ENCODE measurements at places on chromosomes 7 and 10.

- DNase-seq, result no peak
Observed at GRCh38 chr10:107899075-107899474, 734.6 kb upstream of the SORCS1 start.

- DNase-seq, result peak; percentile 74
Observed at GRCh38 chr7:11228515-11228914, 254.8 kb downstream of the PHF14 start.

GRCh38 chr7:132614428-132615318, 38.4 kb upstream of the PLXNA4 start:
- DNase-seq, result no peak

- no peak for DNase-seq
Observed at GRCh38 chr7:142642316-142642715, 107.0 kb upstream of the PRSS1 start.

DNA sequence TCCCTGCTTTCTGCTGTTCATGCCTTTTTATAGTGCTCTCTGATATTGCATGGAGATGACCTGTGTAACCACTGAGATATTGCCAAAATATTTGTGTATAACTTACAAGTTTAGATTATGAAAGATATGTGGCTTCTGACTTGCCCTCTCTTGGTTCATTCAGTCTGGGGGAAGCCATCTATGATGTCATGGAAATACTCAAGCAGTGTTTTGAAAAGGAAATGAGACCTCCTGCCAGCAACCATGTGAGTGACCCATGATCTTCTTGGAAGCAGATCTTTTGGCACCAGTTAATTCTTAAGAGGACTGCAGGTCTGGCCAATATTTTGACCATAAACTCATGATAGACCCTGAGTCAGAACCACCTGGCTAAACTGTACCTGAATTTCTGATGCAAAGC, 183.0 kb downstream of the THSD7A start:
- DNase-seq, result no peak

GRCh38 chr10:60955957-60956425, 12.0 kb upstream of the RHOBTB1 start:
- DNase-seq, result no peak

DNA sequence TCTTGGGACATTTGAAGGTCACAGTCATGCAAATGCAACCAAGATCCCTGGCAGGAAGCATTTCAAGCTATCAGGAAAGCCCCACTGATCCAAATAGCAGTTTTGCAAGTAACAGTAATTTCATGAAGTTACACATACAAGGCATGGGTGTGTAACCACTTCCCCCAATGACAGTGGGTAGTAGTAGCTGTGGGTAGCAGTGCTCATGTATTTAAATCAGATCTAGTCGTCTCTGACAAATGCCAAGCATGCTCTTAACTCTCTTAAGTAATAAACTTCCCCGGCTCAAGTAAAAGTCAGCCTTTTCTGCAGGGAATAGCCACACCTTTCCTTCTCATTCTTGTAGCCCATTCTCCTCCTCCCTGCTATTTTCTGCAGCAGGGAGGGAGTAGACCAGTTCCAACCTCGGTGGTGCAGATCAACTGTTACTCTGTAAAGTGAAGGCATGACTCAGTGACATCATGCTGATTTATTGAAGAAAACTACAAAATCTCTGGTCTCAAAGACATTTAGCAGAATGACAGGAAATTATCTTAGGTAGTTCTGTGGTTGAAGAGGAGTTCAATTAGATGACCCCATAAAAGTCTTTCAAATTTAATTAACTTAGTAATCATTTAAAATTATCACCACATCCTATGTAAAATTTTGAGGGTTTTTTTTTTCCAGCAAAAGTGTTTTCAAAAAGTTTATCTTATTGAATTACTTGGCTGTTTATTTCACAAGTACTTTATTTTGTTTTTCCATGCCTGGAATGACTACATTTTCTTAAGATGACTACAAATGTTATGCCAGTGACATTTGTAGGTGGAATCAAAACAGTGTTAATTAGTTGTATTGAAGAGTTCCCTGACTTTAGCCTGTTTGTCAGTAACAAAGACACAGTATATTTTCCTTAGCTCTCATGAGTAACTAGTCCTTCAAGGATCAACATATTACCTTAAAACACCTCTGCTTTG, 568.3 kb downstream of the INHBA start:
- no peak for DNase-seq

GRCh38 chr7:74355091-74355490, 65.9 kb downstream of the CLIP2 start:
- no peak for DNase-seq

- DNase-seq, result no peak
Observed at GRCh38 chr7:78080241-78080640, 281.7 kb downstream of the PHTF2 start.

GRCh38 chr10:124450783-124451057, 885 bp upstream of the NKX1-2 start:
- no peak for DNase-seq

GRCh38 chr7:88789480-88790064, 6.0 kb downstream of the TEX47 start:
- peak; percentile 38 for DNase-seq

DNA sequence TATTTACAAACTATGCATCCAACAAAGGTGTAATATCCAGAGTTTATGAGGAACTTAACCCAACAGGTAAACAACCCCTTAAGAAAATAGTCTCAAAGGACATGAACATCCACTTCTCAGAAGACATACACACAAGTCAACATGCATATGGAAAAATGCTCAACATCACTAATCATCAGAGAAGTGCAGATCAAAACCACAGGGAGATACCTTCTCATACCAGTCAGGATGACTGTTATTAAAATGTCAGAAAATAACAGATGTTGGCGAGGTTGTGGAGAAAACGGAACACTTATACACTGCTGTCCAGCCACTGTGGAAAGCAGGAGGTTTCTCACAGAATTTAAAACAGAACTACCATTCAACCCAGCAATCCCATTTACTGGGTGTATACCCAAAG, 84.0 kb downstream of the ADD3 start:
- DNase-seq, result no peak

- no peak for DNase-seq
Observed at GRCh38 chr10:44309939-44310761, 74.7 kb downstream of the CXCL12 start.

- DNase-seq, result no peak
Observed at GRCh38 chr7:46754140-46754720, 827.7 kb downstream of the TNS3 start.

DNA sequence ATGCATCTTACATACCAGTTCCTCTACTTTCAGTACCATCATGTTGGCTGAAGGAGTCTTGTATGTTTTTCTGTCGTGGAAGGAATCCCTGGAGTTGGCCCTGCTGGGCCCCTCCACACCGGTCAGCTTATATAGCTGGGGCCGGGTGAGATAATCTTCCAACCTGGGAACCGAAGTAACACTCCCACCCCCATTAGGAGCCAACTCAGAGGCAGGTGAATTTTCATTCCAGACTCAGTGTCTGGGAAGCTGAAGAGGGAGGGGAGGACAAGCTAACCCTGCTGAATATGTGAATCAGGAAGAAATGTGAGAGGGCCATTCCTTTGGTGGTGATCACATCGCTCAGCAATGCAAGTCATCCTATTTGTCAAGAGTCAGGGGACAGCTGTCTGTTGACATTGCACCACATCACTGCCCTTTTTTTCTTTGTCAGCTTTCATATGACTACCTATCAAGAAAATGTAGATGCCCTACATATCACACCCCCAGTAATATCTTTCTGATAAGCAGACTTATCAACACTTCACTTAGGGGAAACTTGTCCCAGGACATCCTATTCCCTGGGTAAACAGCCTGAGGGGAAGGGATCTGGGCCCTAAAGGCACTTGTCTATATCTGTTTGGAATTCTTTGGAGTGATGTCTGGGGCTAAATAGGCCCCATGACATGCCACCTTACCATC, at the start of gene ANKRD1:
TSS of gene ANKRD1 (minus strand) at position 102 of the 681 bp plus-strand sequence. CDS start at position 42, 60 bp downstream.
- DNase-seq, result no peak

DNA sequence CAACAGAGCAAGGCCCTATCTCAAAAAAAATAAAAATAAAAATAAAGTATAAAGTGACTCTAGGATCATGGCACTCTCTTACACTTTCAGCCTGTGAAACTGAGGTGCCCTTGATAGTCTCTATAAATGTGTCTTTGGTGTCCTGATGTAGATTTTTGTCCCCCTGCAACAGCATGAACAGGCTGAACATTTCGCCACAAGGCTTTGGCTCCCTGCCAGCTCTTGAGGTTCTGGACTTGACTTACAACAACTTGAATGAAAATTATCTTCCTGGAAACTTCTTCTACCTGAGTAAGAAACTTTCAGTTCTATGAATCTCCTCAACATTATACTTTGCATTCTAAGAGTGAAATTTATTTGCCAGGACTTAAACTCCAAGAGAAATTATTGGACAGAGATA, 48.1 kb upstream of the BMS1 start:
- no peak for DNase-seq

- DNase-seq, result no peak
Observed at GRCh38 chr7:151129960-151130591, 37.4 kb downstream of the GBX1 start.

- DNase-seq, result no peak
Observed at GRCh38 chr10:127392351-127393235, 156.5 kb upstream of the NPS start.

- DNase-seq, result no peak
Observed at GRCh38 chr10:106508950-106509349, 655.6 kb downstream of the SORCS1 start.

DNA sequence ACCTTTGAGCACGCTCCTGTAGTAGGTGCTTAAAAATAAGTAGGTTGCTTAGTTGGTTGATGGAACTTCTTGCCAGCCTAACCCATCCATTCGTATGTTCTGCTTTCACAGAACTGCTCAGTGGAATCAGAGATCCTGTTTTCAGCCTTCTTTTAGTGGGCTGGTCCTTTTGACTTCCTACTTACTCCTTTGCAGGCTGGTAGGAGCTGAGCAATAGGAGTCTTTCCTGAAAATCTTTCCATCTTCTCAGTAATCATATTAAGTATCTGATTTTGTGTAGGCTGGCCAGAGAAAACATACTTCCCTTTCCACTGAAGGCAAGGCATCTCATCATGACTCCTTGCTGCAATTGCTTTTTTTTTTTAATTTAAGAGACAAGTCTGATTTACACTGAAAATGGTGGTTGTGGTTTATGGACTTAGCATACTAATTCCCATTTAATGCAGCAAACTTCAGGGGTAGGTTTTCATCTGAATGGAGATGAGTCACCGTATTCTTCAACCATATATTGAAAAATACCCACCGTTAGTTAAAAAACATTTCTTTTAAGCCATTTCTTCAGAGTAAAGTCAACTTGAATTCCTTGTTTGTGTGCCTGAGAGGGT, 208.0 kb downstream of the ZNF365 start:
- no peak for DNase-seq

DNA sequence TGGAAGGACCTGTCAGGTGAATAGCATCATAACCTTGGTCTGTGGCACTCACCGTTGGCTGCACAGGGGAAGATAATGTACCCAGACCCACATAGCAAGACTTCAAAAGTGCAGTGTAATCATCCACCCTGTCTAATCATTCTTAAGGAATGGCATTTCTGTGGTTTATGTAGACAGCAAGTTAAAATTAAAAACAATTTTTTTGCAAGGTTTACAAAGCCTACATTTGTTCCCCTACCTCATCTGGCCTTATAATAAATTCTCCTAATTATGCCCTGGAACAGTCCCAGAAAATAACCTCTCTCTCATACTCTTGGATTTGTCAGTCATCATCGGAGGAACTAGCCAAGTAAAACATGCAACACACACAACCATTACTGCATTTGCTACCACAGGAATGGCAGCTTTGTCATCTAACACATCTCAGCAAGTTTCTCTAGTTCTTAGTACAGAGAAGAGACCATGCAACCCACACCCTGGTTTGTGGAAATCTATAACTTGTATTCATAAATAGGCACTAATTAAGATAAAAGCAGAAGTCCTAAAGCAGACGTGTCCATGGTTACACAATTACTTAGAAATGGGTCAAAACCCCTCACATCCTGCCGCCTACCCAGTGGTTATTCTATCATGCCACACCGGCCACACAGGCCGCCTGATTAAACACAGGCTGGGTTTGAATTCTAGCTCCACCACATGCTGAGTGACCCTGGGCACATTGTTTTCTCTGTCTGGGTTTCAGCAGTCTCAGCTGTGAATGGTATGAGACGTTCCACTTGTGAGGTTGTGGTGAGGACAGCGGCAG, 19.1 kb downstream of the ABLIM1 start:
- DNase-seq, result no peak

DNA sequence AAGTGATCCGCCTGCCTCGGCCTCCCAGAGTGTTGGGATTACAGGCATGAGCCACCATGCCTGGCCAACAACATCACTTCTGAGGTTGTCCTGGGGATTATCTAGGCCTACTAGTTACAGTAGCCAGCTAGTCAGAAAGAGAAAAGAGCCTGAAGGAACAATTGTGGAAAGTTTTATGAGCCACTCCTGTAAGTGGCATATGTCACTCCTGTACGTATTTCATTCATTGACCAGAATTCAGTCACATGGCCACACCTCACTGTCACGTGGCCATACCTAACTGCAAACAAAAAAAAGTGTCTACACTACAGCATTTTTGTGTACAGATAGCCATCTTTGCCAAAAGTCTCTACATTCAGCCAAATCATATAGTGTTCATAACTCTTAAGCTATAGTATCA, 85.7 kb downstream of the ANKIB1 start:
- DNase-seq, result no peak

DNA sequence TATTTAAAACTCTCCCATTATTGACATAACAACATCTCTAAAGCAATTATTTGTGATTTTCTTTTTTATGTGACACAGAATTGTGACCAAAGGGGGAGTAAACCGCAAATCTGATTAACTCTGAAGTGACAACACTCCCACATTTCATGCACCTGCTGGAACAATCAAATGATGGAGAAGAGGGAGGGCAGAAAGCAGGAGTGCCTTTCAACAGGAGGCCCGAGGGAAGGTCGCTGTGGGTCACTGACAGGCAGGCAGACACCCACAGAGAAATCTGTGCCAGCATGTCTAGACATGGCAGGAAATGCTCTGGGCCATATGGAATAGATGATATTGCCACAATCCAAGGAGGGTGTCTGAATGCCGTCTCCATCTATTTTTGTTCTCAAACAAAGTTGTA, 247.3 kb downstream of the DOCK4 start:
- no peak for DNase-seq

GRCh38 chr10:62618576-62619412, 185.7 kb upstream of the ADO start:
- DNase-seq, result no peak

DNA sequence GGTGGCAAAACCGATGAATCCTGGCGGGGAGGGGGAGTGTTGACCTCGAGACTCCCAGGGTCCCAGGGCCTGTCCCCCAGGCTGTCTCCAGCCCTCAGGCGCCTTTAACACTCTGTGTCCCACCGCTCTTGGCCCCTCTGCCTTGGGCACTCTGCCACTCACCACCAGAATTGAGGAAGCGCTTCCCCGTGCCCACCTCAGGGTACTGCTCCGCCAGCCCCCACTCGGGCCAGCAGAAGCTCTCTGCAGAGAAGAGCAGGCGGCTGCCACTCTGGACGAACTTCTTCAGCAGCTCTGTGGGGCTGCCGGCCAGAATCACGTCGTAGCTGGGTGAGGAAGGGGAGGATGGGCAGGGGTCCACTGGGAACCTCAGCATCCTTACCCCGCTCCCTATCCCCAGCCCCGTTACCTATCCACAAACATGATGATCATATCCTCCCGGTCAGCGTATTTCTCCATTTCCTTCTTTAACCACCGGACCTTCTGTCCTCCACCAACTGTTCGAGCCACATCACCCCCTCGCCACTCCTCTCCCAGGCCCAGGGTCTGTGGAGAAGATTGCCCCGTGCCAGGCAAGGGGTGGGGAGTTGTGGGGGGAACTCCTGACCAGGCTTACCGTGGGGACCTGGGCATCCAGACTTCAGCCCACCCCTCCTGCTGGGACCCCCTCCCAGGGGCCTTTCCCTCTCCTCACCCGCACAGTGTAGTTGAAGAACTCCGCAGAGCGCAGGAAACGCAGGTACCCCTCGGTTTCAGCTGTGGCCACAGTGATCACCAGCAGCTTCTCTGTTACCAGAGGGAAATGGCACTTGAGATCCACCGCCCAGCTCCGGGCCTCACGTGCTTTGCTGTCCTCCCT, 1.2 kb downstream of the PLOD3 start:
- no peak for DNase-seq
